ENCODE measurements at places on chromosomes 7 and 10.

DNA sequence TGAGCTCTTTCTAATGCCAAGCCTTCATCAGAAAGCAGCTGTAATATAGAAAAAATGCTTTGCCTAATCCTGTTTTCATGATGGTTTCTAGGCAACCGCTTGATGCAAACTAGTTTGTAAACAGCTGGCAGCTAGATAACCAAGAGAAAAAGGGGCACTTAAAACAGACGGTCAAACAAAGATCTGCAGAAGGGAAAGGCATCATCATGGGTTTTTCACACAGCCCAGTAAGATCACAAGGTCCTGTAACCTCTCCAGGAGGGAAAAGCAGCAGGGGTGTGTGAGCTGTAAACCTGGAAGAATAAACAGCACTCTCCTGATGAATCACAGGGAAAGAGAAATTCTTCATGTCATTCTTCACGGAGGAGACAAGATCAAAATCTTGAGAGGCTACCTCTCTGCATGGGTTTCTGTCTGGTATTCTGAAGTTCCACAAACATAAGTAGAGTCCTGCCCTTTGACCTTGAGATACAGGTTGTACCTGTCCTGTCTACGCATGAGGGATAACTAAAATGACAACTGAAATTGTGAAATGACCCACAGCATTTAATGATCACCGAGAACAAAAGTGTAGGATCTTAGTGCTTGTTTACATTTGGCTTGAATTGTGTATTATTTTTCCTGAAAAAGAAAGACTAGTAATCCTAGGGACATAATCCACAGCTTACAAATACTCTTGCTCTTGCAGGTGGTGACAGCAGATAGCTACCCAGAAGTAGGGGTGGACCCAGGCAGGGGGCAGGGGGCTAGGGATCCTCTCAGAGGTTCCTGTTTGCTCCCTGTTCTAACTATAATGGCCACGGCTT is 48.0 kb downstream of the CREB3L2 start:
- peak; percentile 50 for DNase-seq

- no peak for DNase-seq
These were observed 11.2 kb downstream of the GATA3 start for GRCh38 chr10:8065651-8066050.

DNA sequence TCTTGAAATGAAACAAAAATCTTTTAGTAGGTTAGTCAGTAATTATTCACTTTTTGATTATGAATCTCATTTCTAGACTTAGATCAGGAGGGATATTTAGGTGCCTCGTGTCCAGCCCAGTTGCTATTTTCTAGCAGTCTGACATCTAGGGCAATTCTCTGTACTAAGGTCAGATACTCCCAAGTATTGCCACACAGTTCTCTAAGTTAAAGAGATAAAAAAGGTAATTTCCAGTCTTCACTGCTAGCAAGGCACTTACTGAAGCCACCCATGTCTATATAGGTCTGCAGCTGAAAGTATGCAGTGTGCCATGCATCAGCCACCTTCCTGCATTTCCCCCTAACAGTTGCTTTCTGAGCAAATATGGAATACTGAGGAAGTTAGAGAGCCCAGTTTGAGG is 83.4 kb downstream of the PON1 start:
- DNase-seq, result no peak

GRCh38 chr7:93117327-93117726 is 452 bp downstream of the SAMD9 start:
- peak; percentile 8 for DNase-seq

- no peak for DNase-seq
These were observed 163.5 kb downstream of the MDFIC start for GRCh38 chr7:115085421-115085820.

- no peak for DNase-seq
These were observed 381.0 kb upstream of the NRP1 start for GRCh38 chr10:33715303-33715975.

DNA sequence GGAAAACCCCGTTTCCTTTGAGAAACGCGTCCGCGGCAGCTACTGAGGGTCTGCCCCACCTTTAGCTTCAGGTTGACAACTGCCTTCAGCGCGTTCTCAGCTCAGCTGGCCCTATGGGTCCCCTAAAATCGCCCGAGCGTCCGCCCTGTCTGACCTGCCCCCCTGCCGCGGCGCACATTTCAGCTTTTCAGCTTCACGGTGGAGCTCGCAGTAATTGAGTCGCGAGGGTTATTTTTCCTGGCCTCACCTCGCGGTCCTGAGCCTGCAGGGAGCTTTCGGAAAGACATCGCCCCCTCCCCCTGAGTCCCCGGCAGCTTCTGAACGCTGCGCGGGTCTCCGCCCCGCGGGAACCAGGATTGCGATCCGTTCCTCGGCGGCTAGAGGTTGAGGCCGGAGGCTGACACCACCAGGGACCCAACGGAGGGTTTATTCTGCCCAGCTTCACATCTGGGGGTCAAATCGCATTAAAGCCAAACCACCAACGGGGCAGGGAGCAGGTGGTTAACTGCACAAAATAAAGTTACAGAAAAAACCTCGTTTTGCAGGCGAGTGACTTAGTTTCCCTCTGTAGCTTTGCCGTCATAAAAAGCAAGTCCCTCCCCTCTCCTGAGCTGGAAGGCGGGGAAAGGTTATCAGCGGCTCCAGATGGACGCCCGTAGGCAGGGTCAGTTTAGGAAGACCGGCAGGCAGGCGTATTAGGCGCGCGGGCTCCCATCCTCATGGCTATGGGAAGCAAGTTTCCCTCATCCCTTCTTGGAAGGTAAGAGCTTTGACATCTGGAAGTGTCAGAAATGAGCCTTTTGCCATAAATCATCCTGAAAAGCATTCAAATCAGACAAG is 11.0 kb downstream of the TWIST1 start:
- no peak for DNase-seq

- DNase-seq, result no peak
These were observed 167.7 kb upstream of the INHBA start for GRCh38 chr7:41870461-41871138.

Measured in hindlimb muscle (tissue), 1 donor.